Motor neuron (in vitro differentiated cells): ENCODE measurements at places on chromosomes 6 and 20. TPM values are rescaled to one million over a fixed set of nuclear protein-coding genes. Genes with fewer than 3 reads are reported as not detected.

RAD21L1 gene
- not detected in 2 replicates for total RNA-seq

ARMH2 gene
- not detected in 2 replicates for total RNA-seq

TNNC2 gene
- total RNA-seq, result not detected in 2 replicates

LY6G6C gene
- 0.41 and 0.83 TPM in 2 replicates for total RNA-seq

- ATAC-seq, result no peak
These were observed 6.7 kb downstream of the RAET1G start for GRCh38 chr6:149915970-149916865.

- ATAC-seq, result no peak
These were observed 15.5 kb upstream of the CARMIL1 start for GRCh38 chr6:25263657-25264056.

GRCh38 chr6:150930841-150931240 lies 65.3 kb downstream of the MTHFD1L start:
- peak; percentile 26 for ATAC-seq

DNA sequence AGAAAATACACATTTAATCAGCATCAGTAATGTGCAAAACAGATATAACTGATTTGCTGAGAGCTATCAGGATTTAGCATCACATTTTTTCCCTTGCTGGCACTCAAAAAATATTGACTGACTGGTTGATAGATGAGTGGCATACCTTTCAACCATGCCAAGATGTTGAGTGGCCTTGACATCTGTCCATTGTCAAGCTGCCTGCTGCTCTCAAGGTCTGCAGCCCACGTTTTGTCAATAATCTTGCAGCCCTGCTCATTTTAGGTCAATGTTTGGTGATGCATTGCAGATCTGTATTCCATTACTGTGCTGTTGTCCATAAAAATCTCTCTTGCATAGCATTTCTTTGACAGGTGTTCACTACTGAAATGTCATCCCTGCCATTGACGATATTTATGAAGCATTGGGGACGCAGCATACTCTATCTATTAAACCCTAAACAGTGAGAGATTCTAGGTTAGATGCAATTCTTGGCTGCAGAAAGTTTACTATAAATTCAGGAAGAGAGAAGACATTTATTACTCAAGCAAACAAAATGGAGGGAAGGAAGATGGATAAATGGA lies 111.6 kb downstream of the BFSP1 start:
- no peak for ATAC-seq

GRCh38 chr6:138957484-138957883 lies 30.6 kb downstream of the REPS1 start:
- no peak for ATAC-seq

DNA sequence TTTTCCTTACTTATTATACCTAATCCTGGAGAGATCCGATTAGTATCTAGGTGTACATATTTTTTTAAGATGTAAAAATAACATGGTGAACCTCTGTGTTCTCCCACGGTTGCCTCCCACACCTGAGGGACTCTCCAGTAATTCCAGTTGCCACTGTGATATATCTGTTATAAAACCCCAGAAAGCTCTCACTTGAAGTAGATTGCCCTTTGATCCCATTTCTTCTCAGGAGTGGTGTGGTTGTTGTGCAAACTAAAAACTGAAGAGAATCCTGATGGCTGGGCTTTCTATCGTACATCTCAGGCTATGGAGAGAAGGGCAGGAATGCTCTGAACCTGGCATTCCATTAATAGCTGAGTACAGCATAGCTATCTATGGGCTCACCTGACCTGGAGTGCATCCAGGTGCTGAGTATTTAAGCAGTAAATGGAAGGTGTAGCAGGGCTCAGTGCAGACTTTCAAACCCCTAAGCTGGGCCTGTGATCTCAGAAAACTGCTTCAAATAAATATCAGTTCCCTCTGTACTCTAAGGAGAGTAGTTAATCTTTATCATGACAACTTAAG lies 41.0 kb downstream of the VGLL2 start:
- no peak for ATAC-seq

- ATAC-seq, result peak; percentile 15
These were observed 540 bp upstream of the RBM24 start for GRCh38 chr6:17280552-17281090.

GRCh38 chr6:157860505-157860991 lies 37.5 kb downstream of the SNX9 start:
- no peak for ATAC-seq

- no peak for ATAC-seq
These were observed 305.3 kb downstream of the CLIC5 start for GRCh38 chr6:45710304-45710821.

DNA sequence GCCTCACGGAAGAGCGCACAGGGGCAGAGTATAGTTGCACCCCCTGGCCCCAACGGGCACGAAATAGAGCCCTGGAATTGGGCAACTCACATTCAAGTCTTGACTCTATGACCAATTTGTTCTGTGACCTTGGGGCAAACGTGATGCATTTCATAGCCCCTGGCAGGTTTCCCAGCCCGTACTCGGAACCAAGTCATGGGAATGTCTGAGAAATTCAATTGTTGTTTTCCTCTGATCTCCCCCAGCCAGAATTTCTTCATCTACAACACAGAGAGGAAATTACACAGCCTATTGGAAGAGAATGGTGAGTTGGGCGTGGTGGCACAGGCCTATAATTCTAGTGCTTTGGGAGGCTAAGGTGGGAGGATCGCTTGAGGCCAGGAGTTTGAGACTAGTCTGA lies 322.3 kb upstream of the SULF2 start:
- ATAC-seq, result no peak
